ENCODE measurements at places on chromosomes 3 and 15.

- no peak for DNase-seq
Observed at GRCh38 chr3:29345516-29346300, 64.8 kb downstream of the RBMS3 start.

- no peak for DNase-seq
Observed at GRCh38 chr15:46270481-46271147, 635.8 kb downstream of the SQOR start.

DNA sequence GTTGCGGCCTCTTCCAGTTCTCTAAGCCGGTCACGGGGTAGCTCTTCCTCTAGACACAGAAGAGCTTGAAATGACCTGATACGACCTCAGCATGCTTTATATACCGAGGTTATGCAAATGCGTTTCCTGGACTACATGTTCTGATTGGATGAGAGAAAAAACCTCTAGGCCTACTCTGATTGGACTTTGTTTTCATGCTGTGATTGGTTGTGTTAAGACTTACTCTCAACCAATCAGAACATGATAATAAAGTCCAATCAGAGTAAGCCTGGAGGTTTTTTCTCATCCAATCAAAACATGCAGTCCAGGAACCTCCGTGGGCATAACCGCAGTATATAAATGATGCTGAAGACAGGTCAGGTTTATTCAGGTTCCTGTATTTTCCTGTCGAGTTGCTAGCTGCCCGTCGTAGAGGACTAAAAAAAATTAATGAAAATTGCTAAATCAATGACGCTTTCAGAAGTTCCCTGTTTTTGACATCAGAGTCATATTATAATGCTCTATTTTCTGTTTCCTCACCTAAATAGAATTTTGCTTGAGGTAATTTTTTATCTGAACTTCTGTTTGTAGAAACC lies 177.4 kb downstream of the POTEB3 start:
- no peak for DNase-seq

DNA sequence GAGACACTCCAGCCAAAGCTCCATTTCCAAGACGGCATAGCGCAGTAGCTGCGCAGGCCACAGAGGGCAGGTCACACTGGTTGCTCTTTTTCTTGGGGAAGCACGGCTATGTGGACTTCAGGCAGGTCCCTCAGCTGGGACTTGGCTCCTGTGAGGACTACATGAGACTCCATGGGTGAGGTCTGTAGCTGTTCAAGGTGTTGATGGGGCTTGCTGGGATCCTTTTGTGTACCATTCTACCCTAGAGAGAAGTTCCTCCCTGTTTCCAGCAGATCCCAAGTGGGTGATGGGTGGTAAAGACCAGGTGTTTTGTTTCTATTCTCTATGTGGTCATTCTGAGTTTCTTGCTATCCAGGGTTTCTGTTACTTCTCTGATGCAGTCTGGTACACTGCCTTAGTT lies 183.3 kb downstream of the LPP start:
- DNase-seq, result no peak

- no peak for DNase-seq
Observed at GRCh38 chr3:194955979-194956696, 270.5 kb downstream of the FAM43A start.

- no peak for DNase-seq
Observed at GRCh38 chr3:111324645-111325044, 217.4 kb upstream of the CD96 start.

GRCh38 chr3:114207768-114208167 lies 28.9 kb upstream of the DRD3 start:
- no peak for DNase-seq

GRCh38 chr3:14392231-14392630 lies 10.2 kb upstream of the SLC6A6 start:
- no peak for DNase-seq

GRCh38 chr3:95721938-95722337 lies 1092.5 kb upstream of the EPHA6 start:
- no peak for DNase-seq

DNA sequence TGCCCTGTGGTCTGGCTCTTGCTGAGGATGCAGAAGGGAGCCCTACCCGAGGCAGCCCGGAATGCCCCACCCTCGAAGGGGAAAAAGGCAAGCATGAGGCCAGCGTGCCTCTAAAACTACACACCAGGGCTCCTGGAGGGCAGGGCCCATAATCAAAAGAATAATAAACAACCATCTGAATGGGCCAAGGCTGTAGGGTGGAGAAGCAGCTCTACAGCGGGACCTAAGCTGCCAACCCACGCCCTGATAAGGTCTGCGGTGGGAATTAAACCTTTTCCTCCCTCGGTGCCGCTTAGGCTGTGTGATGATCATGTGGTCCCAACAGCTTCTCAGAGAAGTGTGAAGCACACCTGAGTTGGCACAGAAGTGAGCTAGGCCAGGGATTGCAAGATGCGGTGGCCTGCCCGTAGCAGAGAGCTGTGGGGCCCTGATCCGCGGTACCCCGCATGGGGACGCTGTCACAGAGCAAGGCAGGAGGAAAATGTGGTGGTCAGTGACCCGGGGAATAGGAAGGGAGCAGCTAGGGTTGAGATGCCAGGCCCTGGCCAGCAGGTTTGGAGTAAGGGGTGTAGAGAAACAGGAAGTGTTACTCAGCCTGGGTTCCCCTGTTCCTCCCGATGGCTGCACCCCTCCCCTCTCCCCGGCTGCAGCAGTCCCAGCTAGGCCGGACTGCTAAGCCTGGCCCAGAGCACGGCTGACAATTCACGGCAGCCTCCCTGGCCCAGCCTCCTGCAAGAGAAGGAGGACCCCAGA lies 1.1 kb upstream of the C15orf62 start:
- DNase-seq, result no peak

DNA sequence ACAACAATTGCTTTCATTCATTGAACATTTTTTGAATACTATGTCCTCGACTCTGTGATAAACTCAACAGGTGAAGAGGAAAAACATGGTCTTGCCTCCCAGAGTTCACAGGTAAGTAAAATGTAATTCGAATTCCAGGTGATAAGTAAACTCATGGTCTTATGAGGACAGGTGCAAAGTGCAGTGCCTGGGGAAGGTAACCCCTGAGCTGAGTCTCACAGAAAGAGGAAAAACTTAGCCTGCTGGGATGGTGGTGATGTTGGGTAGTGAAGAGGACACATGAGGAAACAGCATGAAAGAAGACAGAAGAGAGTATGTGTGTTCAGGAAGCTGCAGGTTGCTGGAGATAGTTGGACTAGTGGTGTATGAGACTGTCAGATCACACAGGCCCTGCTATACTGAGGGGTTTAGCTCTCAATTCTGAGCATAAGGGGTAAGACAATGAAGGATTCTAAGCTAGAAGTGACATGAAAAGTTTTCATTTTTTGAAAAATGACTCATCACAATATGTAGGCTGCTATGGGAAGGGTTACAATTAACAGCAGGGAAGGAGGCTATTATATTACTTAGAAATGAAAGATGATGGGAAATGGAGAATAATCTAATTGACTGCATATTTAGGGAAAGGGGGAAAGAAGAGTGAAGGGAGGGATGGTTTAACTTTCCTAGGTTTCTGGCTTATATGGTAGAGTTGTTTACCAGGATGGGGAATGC lies 111.3 kb downstream of the ISL2 start:
- DNase-seq, result no peak

- no peak for DNase-seq
Observed at GRCh38 chr3:17075907-17076306, 191.2 kb downstream of the PLCL2 start.

DNA sequence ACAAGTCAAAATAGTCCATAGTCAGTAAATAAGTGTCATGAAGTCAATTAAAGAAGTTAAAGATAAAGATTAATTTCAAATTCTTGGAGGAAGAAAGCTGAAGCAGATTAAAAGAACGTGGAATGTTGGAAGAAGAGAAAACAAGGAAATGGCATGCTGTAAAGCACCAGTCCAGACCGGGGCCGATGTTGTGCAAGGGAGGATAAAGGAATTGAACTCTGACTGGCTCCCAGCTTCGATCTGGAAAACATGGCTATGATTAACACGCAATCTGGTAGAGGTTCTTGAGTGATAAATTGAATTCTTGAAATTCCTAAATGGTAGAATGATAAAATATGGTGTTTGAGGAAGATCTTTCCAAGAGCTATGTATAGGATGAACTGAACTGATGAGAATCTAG lies 194.4 kb downstream of the MEIS2 start:
- no peak for DNase-seq

DNA sequence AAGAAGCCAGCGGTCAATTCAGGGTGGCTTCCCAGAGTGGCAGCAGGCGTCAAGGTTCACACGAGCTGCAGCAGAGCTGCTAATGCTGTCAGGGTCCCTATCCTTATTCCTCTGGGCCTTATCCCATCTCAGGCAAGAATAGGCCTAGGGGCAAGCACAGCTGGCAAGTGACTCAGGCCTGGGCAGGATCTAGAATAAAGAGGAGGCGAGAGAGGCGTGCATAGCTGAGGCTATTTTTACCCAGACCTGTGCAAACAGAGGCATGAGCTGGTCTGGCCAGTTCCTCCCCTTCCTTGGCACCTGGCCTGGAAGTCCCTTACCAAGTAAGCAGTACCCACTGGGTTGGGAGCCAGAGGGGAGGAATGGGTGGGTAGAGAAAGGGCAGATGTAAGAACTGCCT lies 12.2 kb upstream of the VIPR1 start:
- peak; percentile 35 for DNase-seq

DNA sequence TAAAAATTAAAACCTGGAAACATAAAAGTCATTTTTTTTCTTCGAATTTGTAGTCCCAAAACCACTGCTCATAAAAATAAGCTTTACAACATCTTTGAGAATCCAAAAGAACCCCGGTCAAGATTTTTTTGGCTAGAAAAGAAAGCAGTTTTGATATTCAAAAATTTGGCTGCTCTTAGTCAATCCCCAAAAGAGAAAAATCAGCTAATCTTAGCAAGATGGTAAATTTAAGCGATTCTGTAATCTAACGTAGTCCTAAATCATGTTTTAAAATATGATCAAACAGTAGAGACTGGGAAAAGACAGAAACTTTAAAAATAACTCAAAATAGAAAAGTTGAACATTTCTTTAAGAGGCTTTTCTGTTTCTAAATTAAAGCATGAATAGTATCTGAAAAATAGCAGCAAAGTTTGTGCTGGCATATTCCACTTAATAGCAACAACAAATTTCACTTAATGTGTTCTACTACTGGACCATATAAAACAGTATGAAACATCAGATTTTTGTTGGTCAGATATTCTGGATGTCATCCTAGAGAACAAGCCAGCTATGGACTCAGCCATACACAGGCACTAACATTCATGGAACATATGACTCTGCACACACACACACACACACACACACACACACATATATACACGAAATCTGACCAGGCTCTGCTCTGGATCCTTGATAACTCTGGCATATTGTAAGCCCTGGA lies 19.1 kb upstream of the NR2F2 start:
- no peak for DNase-seq

GRCh38 chr3:132657869-132658747 lies 1.5 kb downstream of the ACAD11 start:
- no peak for DNase-seq

DNA sequence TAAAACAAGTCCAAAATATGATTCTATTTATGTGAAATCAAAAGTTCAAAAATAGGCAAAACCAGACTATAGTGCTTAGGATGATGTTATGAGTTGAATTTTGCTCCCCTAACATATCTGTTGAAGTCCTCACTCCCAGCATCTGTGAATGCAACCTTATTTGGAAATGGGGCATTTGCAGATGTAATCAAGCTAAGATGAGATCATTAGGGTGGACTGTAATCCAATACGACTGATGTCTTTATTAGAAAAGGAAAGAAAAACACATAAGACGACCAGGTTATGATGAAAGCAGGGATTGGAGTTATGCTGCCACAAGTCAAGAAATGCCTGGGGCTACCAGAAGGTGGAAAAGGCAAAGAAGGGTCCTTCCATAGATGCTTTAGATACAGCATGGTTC lies 110.5 kb upstream of the CCDC39 start:
- DNase-seq, result no peak

DNA sequence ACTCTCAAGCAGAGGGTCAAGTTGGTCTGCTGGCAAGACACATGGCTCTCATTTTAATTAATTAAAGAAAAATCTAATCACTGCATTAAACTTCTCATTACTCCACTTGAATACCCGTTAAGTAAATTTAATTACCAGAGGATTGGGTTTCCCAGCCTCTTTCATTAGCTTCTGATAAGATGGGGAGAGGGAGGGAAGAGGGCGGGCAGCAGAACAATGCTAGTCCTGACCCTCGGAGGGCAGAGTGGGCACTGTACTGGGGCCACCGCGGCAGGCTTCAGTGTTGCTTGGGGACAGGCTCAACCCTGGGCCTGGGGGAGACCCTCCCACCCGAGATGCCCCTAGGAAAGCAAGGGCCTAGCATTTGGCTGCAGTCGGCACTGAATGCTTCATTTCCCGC lies 55.6 kb upstream of the LINGO1 start:
- no peak for DNase-seq

GRCh38 chr3:135736740-135737139 lies 228.8 kb upstream of the PPP2R3A start:
- DNase-seq, result no peak

DNA sequence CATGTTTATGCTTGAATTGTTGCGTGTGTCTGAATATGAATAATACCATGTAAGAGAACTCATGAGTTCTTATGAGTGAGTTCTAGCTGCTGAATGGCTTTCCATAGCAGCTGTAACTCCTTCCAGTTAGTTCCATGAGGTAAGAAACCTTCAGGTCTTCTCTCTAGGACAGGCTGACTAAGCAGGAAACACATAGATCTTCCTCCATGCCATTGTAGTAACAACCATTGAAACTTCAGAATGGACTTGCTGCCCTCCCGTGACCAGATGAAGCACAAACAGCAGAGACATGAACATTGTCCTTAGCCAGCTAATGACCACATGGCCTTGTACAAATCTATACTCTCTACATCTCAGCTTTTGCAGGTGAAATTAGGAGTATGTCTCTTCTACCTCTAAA lies 200.0 kb downstream of the ZNF385D start:
- DNase-seq, result no peak

DNA sequence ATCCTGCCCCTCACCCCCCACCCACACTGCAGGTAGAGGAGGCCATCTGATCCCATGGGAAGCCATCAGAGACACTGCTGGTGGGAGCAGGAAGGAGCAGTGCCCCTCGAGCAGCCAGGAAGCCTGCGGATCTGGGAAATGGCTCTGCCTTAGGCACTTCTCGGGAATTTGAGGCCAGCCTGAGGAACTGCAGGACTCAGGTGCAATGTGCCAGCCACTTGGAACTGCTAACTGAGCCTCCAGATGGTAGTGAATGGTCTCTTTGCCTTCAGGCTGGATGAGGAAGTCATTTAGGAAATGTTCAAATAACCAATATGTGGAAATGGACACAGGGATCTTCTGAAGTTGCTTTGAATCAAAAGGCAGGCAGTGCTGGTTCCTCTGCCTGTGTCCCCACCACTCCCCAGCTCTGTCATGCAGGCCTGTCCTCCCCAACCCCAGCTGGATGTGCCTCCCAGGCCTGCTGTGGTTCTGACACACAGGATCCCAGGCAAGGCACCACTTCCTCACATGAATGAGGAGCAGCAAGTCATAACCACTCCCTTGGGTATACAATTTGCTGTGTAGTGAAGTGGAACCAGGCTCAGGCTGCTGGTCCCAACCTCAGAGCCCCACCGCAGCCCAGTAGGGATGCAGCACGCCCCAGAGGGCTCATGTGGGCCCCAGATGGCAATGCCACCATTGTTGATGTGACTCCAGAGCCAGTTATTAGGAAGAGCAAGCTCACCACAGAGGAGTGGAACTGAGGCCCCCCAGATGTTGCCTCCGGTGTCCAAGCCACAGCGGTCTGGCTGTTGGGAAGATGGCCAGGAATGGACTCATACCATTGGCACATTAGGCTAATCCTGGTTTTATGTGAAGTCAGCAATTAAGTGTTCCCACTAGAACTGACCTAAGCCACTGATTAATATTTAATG lies 46.5 kb upstream of the LIMD1 start:
- no peak for DNase-seq
